H9 (cell line): ENCODE measurements at places on chromosomes 6 and 20. TPM values are rescaled to one million over a fixed set of nuclear protein-coding genes. Genes with fewer than 3 reads are reported as not detected.

ZBTB9 gene
- 48.1 and 53.1 TPM in 2 replicates for total RNA-seq

- no peak for DNase-seq
These were observed at the start of gene TREML2 for GRCh38 chr6:41200901-41201763. TREML2 (minus strand) TSS chr6:41201149; CDS start chr6:41201008, 141 bp downstream.

DNA sequence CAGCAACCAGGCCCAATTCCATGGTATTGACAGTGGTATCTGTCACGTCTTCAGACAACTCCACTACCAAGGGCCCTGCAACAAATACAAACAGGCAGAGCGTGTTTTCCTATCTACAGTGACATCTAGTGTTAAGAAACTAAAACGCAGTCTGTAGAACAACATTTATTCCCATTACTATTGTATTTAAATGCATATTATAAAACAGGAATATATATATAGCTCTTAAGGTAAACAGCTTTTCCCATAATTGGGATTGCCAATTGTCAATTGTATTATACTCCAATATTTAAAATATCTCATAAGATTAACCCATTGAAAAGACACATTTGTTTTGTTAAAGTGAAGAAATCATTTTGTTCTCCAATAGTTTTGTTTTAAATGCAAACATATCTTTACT lies 97.2 kb downstream of the KIF16B start:
- no peak for DNase-seq

DNA sequence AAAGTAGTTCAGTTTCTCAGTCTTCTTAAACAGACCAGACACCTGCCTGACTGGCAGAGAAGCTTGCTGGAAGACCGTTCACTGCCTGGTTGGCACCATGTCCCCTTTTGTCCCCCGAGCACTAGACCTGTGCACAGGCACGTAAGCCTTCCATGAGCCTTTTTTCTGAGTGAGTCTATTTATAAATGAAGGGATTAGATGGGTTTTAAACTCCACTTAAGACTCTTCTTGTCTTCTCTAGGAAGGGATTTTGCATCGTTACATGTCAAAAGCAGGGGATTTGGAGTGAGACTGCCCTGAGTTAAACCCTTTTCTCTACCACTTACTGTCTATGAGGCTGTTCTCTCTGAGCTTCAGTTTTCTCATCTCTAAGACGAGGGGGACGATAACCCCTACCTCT lies 37.6 kb downstream of the STK35 start:
- DNase-seq: no peak

DNA sequence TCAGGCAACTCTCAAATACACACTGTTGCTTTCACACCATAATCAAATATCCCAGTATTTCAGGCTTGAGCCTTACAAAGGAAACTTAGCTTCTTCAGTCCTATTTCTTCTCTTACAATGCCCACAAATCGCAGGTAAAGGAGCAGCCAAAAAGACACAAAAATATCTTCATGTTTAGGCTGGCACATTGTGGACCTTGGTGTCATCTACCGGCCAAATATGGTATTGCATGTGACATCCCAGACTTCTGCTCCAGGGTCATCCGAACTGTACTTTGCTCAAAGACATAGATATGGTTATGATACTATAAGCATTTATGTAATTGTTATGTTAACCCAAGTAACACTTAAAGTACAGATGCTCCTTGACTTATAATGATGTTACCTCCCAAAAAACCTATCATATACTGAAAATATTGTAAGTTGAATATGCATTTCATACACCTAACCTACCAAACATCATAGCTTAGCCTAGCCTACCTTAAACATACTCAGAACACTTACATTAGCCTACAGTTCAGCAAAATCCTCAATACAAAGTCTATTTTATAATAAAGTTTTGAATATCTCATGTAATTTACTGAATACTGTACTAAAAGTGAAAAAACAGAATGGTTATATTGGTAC lies 4.6 kb downstream of the OR2H2 start:
- peak; percentile 49 for DNase-seq

KIAA1586 gene
- 33.3 and 37.6 TPM in 2 replicates for total RNA-seq

GRCh38 chr20:63064745-63065711 lies 58.3 kb upstream of the BHLHE23 start:
- peak; percentile 17 for DNase-seq

DNA sequence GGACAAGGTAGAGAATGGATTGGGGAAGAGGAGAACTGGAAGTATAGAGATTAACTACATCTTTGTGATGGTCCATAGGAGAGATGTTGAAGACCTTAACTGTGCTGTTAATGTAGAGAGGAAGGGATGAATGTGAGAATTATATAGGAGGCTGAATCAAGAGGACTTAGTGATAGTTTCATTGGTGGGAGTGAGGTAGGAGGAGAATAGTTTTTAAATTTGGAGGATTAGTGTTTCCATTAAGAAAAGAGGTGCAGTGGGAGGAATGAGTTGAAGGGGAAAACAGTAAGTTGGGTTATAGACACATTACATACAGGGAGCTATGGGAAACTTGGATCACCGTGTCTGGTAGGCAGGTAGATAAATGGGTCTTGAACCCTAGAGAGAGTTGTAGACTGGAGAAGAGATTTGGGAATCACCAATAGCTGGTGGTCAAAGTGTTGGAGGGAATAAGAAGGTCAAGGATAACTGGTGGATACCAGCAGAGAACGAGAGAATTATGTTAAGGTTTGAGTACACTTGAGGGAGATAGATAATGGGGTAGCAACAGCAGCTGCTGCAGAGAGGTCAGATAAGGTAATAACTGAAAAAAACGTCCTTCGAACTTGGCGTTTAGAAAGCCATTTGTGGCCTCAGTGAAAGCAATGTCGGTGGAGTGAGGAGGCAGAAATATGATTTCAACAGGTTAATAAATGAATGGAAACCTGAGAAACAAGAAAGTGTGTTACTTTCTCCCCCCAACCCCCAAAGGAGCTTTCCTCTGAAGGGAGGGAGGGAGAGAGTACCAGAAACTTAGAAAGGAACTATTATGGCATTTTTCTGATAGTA lies 3.1 kb downstream of the C6orf89 start:
- no peak for DNase-seq

TFEB gene
- 1.2 and 2.4 TPM in 2 replicates for total RNA-seq

- DNase-seq: no peak
These were observed 82.3 kb upstream of the RNF217 start for GRCh38 chr6:124879992-124880355.

FOXS1 gene
- 0.22 TPM in 1 of 2 replicates, not detected in the other for total RNA-seq

GRCh38 chr20:60219984-60220562 lies 261.9 kb downstream of the CDH26 start:
- no peak for DNase-seq

DNA sequence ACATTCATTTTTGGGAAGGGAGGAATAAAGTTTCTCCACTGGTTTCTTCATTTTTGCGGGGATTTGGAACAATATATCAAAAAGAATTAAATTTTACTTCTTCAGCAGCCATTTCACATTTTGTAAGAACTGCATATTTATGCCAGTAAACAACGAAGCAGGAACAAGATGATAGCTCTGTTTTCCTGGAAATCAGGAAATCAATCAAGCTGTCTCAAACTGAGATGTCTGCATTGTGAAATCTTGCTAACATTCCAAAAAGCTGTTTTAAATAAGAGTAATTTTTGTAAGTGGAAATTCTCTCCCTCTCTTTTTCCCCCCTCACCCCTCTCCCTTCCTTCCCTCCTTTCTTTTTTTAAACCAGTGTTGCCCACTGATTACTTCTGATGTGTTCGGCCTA lies 20.0 kb downstream of the MAPK13 start:
- DNase-seq: no peak

GRCh38 chr6:39468385-39468784 lies 145.9 kb upstream of the KCNK16 start:
- no peak for DNase-seq

- no peak for DNase-seq
These were observed 14.4 kb downstream of the MKKS start for GRCh38 chr20:10419550-10420133.

CFAP206 gene
- total RNA-seq: not detected in 2 replicates

GRCh38 chr20:50267041-50267865 lies 76.6 kb downstream of the CEBPB start:
- DNase-seq: peak; percentile 64

GMPR gene
- 0.48 and 0.70 TPM in 2 replicates for total RNA-seq

RREB1 gene
- total RNA-seq: 33.6 and 35.8 TPM in 2 replicates

- DNase-seq: peak; percentile 79
These were observed 296.2 kb downstream of the RIMS1 start for GRCh38 chr6:72182337-72183246.

IL17A gene
- total RNA-seq: not detected in 2 replicates

GRCh38 chr6:157538168-157538567 lies 157.2 kb downstream of the ZDHHC14 start:
- DNase-seq: no peak

TRIM15 gene
- total RNA-seq: 0.20 TPM in 1 of 2 replicates, not detected in the other

GRCh38 chr6:25028328-25028727 lies 92.6 kb upstream of the RIPOR2 start:
- DNase-seq: no peak

- DNase-seq: no peak
These were observed 133.1 kb upstream of the PRDM1 start for GRCh38 chr6:105952772-105953690.

- DNase-seq: no peak
These were observed 156.8 kb upstream of the MLN start for GRCh38 chr6:33960345-33961313.

LRRC73 gene
- 0.26 and 0.55 TPM in 2 replicates for total RNA-seq

WFDC5 gene
- not detected in 2 replicates for total RNA-seq

DNA sequence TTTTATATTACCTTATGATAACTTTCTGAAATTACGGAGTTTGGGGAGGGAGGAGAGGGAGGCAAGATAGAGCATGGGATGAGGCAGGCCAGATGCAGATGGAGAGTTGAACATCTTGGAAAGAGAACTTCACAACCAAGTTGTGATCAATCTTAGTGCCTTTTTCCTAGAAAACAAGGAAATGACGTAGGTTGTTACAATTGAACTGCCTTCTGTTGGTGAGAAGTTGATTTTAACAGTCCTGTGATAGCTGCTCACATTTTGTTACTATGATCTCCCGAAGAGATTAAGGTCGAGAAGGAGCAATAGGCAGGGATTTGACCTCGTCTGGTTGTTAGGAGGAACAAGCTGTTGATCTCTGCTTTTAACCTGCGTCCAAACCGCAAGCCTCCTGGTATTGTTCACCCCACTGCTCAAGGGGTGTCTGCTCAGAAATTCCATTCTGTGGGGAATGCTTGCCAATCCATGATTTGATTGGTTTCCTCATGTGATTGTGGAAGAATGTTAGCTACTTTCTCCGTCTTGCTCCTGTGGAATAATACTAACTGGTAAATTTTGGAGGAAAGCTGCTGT lies 35.1 kb downstream of the TIAM2 start:
- DNase-seq: no peak

LZTS3 gene
- 19.2 and 20.8 TPM in 2 replicates for total RNA-seq

- no peak for DNase-seq
These were observed 65.2 kb downstream of the GTF2H5 start for GRCh38 chr6:158233214-158233795.

TRERF1 gene
- total RNA-seq: 18.0 and 19.7 TPM in 2 replicates

DNA sequence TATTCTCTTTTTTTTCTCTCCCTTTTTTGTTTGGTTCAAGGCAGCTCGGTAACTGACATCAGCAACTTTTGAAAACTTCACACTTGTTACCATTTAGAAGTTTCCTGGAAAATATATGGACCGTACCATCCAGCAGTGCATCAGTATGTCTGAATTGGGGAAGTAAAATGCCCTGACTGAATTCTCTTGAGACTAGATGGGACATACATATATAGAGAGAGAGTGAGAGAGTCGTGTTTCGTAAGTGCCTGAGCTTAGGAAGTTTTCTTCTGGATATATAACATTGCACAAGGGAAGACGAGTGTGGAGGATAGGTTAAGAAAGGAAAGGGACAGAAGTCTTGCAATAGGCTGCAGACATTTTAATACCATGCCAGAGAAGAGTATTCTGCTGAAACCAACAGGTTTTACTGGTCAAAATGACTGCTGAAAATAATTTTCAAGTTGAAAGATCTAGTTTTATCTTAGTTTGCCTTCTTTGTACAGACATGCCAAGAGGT lies 10.6 kb downstream of the HEY2 start:
- no peak for DNase-seq

- DNase-seq: no peak
These were observed 21.0 kb downstream of the PMEPA1 start for GRCh38 chr20:57688864-57689263.

- peak; percentile 46 for DNase-seq
These were observed 548 bp downstream of the AGPAT4 start for GRCh38 chr6:161273274-161273751.

DNA sequence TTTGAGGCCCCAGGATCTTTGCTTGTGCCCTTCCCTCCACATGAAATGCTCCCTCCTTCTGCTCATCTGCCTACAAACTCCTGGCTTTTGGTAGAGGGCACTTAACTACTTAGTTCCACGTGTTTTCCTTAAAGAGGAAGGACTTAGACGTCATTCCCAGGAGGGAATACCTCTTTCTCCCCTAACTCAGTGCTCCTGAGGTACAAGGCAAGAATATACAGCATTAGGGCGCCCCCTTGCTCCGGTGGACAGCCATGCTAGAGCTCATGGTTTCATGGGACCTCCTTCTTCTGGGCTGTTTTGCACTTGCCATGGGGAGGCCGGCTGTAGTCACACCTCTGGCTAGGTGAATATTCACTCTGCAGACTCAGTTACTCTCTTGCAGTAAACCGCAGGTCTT lies 93.8 kb upstream of the LY86 start:
- peak; percentile 85 for DNase-seq

- peak; percentile 82 for DNase-seq
These were observed 15.8 kb upstream of the LIN28B start for GRCh38 chr6:104940893-104941728.

DYNLT2 gene
- total RNA-seq: 1.3 and 1.8 TPM in 2 replicates

DNA sequence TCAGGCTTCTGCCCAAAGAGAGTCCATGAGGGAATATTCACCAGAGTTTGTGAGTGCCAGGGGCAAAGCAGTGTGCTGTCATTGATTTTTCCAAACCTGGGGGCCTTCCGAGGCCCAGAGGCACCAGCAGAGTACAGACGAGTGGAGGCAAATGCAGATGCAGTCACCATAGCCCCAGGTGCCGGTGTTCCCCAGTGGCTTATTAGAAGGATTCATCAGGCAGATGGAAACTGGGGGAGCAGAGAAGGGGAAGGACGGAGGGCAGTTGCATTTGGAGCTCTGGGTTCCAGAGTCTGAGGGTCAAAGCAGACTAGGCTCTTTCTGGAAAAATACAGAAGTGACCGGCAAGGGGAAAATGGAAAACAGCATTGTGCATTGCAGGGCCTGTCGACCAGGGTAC lies 184.2 kb downstream of the ANKRD60 start:
- no peak for DNase-seq

DNA sequence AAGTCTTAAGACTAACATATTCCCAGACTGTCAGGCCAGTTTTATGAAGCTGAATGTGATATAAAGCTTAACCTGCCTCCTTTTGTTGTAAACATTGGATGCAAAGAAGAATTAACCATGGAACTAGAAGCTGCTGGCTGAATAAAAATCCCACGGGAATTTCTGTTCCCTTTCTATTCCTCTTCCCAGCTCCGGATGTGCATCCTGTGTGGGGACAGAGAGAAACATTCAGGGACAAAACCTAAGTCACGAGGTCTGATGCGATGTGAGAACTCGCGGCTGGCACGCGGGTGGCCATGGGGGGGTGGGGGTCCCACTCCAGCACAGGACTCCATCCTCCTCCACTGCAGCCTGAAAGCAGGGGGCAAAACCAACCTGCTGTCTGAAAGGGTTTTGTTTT lies 32.2 kb downstream of the RAMACL start:
- DNase-seq: no peak

OLIG3 gene
- 0.22 and 0.42 TPM in 2 replicates for total RNA-seq

ISM1 gene
- 0.20 and 0.24 TPM in 2 replicates for total RNA-seq
